IPS-NIHi11 (cell line): ENCODE measurements at places on chromosomes 4 and X.
A peak's percentile ranks its signal among the peaks of the same experiment; 100 is the strongest.

DNA sequence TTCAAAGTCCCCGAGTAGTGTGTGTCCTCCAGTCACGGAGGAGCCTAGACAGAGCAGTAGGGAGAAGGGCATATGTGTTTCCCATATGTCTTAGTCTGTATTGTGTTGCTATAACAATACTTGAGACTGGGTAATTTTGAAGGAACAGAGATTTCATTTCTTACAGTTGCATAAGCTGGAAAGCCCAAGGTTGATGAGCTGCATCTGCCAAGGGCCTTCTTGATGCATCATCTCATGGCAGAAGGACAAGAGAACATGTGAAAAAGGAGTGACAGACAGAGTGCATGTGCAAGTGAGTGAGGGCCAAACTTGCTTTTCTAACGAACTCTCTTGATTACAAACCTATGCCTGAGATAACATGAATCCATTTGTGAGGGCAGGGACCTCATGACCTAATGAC is 243.4 kb downstream of the ARHGAP10 start:
- no peak for DNase-seq

- no peak for DNase-seq
Observed at GRCh38 chr4:141669501-141669900, 33.1 kb downstream of the IL15 start.

DNA sequence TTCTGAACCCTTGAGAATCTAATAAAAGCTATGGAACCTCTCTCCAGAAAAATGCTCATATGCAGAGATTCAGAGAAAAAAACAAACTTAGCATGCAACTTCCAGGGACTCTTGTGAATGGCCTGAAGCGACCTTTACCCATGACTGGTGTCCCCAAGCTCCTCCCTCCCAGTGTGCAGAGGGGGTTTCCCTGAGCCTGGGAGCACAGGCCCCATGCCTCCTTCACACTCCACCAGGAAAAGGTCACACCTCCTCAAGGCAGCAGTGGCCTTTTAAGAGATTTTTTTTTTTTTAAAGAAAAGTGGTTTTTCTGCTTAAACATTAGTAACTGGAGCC is 13.3 kb upstream of the UBA6 start:
- DNase-seq, result no peak

DNA sequence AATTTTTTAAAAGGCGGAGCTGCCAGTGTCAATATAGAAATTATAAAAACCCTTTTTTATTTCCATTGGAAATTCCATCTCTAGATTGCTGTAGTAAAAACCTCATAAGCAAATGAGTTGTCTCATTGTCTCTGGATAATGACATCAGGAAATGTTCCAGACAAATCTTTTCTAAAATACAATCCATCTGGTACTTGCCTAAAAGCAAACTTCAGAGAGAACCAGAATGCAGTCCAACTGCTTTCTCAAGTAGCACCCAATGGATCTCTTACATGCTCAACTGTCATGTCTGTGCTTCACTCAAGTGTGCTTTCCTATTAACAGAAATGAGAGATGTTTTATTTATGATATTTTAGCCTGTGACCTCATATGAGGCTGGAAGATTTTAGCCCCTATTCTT is 399.6 kb upstream of the NDST3 start:
- no peak for DNase-seq

- peak; percentile 21 for DNase-seq
Observed at GRCh38 chr4:1599026-1599481, 85.1 kb downstream of the FAM53A start.

GRCh38 chr4:8664031-8664805 is 71.7 kb downstream of the CPZ start:
- DNase-seq, result no peak

DNA sequence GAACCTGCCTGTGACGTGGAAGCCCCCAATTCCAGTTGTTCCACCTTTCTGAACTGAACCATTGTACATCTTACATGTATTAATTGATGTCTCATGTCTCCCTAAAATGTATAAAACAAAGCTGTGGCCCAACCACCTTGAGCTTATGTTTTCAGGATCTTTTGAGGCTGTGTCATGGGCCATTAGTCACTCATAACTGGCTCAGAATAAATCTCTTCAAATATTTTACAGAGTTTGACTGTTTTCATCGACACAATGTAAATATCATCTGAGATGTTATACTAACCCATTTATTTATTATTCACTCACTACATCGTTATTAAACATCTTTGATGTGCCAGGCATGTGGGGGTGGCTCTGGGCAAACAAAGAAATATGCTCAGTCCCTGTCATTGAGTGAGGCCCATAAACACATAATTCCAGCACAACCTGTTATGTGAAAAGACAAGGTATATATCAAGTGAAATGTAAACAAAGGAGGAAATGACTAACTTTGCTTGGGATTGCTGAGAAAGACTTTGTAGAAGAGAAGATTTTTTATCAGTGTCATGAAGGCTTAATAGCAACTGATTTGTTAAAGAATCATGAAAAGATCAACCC is 34.5 kb upstream of the PPM1K start:
- no peak for DNase-seq

GRCh38 chr4:60562334-60562733 is 637.8 kb upstream of the ADGRL3 start:
- DNase-seq, result no peak

DNA sequence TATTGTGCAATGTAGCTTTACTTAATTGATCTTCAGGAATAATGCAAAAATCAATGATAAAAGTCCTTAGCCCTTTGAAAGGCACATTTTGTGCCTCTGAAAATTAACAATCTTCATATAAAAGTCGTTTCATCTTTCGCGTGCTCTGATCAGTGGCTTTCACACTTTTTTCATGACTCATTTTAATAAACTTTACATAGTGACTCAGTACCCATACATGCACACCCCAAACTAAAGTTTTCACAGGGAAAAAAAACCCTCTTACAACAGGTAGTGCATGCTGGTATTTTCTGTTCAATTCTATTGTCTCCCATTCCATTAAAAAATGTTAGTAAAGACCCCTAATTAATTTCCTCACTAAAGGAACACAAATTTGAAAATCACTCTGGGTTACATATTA is 21.5 kb downstream of the RWDD4 start:
- no peak for DNase-seq

DNA sequence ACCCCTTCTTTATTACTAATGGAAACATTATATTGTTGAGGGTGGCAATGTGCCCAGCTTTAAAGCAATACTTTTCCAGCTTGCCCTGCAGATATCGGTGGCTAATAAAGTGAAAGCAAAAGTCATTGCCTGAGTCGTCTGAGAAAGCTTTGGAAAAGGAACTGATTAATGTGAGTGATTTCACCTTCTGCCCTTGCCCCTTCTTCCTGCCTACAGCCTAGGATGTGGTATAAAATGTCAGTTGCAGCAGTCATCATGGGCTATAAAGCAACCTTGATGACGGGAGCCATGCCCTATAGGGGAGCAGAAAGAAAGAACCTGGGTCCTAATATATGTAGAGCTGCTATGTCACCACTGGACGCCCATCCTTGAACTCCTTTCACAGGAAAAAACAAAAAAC is 132.4 kb upstream of the USP9X start:
- no peak for DNase-seq

DNA sequence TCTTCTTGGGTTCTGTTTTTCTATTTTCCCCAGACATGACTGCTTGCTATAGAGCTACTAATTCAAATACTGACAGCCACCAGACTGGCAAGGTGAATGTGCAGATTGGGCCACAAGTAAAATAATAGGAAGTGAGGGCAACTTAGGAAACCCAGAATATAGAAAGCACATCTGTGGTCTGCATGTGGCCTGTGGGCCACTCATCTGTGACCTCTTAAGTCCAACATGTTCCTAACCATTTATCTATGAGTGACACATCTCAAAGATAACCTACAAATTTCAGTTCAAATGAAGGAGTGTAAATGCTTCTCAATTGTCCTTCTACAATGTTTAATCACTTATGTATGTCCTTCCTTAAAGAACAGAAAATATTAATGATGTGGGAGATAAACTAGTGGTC is 128.9 kb downstream of the REELD1 start:
- DNase-seq, result no peak

- DNase-seq, result no peak
Observed at GRCh38 chr4:22686141-22686540, 6.6 kb upstream of the GBA3 start.

GRCh38 chr4:142809559-142809958 is 36.5 kb downstream of the INPP4B start:
- no peak for DNase-seq

GRCh38 chrX:40266490-40267333 is 169.0 kb upstream of the BCOR start:
- DNase-seq, result peak; percentile 86

DNA sequence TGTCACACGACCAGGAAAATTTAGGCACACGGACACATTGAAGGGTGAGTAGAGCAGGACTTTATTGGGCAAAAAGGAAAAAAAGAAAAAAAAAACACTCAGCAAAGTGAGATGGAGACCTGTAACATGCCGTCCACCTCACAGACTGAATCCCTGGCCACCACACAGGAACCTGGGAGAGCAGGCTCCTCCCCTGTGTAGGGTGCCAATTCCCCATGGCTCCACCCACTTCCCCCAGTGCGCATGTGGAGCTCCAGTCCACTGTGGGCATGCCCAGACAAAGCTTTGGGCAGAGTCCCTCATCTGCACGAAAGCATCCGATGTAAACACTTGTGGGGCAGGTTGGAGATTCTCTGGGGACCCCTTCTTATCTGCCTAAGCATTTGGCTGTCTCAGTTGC is 23.6 kb upstream of the CBR4 start:
- no peak for DNase-seq

- no peak for DNase-seq
Observed at GRCh38 chr4:67456577-67457196, 88.6 kb downstream of the CENPC start.

DNA sequence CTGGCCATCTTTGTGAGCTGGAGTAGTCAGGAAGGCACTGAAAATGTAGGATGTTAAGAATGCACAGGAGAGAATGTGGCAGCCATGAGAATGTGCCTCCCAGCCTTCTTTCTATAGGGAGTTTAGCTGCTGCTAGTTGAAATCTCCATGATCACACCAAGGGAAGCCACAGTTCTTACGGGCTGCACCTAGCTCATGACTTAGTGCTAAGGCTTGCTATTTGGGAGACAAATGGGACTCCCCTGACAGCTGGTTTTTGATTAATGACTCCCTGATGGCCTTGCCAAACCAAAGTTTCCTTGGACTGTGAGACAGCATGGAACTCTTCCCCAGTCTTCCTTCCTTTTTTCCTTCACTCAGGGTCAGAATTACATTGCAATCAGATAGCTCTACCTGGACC is 9.2 kb downstream of the CTSO start:
- no peak for DNase-seq

- no peak for DNase-seq
Observed at GRCh38 chr4:90142081-90142480, 14.9 kb downstream of the CCSER1 start.

- no peak for DNase-seq
Observed at GRCh38 chr4:133157460-133158160, 8.5 kb downstream of the PCDH10 start.

DNA sequence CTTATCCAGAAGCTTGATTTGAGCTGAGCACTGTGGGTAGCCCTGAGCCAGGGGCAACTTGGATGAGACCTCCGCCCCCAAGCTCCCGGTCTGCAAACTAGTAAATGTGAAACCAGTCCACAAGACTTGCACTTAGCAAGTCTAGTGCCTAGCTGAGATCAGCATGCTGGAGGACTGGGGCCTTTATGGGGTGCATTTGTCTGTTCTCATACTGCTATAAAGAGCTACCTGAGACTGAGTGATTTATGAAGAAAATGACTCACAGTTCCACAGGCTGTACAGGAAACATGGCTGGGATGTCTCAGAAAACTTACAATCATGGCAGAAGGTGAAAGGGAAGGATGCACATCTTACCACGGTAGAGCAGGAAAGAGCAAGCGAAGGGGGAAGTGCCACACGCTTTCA is 42.1 kb upstream of the HOPX start:
- no peak for DNase-seq
